ENCODE measurements at places on chromosomes 3 and 15. TPM values are rescaled to one million over a fixed set of nuclear protein-coding genes. Genes with fewer than 3 reads are reported as not detected.

DNA sequence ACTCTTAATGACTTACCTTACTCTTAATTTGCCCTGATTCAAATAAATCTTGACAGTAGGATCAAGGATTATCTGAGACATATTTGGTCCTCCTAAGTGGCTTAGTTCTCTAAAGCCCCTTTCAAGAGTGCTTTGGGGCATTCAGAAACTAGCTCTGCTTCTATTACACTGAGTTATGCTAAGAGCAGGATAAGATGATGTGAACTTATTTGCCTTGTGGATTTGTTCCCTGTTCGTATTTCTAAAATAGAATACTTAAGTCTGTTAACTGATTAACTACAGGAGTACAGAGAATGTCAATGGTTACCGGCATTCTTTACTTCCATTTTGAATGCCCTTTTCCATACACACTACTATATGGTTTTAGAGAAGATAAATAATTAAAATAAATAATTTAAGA, 14.8 kb upstream of the FRMD4B start:
- DNase-seq, result no peak

DNA sequence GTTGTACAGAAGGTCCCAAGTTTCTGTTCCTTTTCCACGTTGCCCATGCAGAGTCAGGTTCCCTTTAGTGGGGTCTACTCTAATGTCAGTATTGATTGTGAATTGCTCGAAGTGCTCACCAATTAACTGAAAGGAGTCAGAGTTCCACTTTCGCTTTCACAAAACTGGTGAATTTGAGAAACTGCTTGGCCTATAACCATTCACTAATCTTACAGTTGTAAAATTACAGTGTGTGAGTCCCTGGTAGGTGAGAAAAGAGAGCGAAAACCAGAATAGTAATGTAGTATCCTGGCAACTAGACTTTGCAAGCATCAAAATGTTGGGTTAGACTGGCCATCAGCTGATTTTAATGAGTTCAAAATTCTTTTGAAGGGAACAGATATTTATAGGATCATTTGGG, 237.5 kb upstream of the CHRM5 start:
- DNase-seq, result no peak

DNA sequence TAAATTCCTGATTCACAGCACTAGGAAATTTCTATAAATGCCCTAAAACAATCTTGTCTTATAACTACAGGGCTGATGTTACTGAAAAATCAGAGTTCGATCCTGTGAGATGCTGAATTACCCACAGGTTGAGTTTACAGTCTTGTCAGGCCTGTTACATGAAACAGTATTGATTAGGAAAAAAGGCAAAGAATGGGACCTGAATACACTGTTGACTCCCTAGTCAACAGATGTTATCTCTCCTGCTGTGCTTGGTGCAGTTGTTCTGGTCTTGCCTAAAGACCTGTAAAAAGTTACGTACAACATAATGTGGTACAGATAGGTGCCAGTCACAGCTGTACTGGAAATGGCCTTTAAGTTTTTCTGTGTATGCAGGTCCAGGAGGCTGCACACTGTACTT, 91.4 kb upstream of the ASB14 start:
- DNase-seq, result no peak

GRCh38 chr15:40263024-40263754, 19.7 kb downstream of the ANKRD63 start:
- no peak for DNase-seq

Gene ZNF660
- 0.08 TPM for polyA plus RNA-seq

Gene GRM7
- not detected for polyA plus RNA-seq

Gene TPRA1
- 21.9 TPM for polyA plus RNA-seq

All from liver (tissue), 10 donors.